ENCODE measurements at places on chromosomes 5 and 9.

DNA sequence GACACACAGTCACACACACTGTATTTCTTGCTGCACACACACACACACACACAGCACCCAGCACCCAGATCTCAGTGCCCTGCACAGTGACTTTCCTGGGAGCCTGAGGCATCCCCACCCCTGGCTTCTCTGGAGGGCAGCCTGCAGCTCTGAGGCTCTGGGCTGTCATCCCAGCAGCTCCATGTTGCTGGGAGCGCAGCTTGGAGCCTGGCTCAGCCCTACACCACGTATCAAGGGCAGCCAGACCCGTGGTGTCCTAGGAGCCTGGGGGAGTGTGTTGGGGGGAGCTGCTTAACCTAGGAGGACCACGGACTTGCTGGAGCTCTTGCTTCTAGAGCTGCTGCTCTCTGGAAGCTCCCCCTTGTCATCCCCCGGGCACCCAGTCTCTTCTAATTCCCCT is 5.2 kb downstream of the IER5L start:
- DNase-seq: no peak

GRCh38 chr9:98955259-98955658 is 11.6 kb downstream of the COL15A1 start:
- DNase-seq: no peak

- no peak for DNase-seq
Measured at GRCh38 chr5:15929611-15930263, 249.9 kb downstream of the MARCHF11 start.

- DNase-seq: no peak
Measured at GRCh38 chr9:125375820-125376219, 114.2 kb downstream of the GAPVD1 start.

DNA sequence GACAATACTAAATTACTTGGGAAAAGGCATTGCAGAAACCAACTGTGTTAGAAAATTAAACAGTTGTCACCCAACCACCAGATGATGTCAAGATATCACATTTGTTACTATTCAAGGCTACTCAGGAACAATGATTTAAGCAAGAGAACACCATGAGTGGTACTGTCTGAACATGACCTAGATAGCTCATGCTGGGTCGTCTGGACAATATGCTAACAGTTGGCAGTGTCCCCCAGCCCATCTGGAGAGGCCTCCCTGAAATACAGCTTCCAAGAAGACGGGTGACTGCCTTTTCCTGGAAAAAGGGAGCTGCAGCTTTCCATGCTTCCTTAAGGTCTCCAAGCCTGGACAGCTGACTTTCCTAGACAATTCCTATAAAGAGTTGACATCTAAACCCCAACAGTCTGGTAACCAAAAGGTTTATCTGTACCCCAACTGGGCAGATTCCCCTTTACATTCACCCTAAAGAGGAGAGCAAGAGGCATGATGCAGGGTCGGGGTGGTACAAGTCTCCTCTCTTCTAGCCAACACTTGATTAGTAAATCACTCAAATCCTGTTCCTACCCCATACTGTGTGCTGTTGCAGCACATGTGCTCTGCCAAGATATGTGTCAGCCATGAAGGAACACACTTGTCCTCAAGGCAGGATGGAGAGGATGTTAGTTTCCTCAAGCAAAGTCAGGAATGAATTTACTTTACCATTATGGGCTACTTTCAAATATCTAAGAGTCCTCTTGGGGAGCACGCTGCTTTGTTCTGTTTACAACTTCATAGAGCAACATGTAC is 433.0 kb downstream of the PDE4D start:
- DNase-seq: no peak

- no peak for DNase-seq
Measured at GRCh38 chr9:8895861-8896224, 1096.3 kb upstream of the DMAC1 start.

DNA sequence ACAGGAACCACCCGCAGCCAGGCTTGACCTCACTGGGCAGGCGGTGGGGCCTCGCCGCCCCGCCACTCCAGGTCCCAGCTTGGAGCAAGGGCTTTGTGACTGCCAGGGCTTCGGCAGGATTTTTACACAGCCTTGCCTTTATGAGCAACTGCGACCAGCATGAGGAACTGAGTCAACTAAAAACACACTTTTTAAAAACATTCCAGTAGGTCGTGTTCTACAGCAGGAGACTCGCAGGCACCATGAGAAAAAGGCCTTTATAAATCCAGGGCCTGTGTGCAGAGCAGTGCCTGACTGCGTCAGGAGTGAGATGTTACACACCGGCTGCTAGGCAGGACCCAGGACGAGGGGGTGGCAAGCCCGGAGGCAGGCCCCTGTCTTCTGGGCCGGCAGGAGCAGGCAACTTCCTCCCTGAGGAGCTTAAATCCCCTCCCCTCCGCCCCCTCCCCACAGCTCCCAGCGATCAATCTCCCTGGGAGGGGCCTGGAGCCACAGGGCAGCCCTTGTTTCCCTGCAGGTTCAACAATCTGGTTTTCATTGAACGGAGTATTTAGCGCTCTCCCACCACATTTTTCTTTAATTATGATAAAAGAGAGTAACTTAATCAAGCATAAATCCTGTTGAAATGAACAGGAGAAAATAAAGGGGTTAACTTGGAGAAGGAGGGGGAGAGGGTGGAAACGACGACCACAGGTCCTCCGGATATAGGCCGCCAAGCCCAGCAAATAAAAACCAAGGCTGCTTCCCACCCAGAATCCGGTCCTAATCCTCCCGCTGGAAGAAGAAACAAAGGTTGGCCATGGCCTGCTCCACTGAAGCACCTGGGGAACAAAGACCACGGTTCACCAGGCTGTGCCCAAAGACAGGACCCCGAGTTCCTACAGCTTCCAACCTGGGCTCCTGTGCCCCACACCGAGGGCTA is 92.5 kb downstream of the ROR2 start:
- no peak for DNase-seq

GRCh38 chr5:59992206-59992605 is 98.7 kb upstream of the PDE4D start:
- no peak for DNase-seq

- no peak for DNase-seq
Measured at GRCh38 chr5:2851895-2852294, 100.4 kb upstream of the IRX2 start.

DNA sequence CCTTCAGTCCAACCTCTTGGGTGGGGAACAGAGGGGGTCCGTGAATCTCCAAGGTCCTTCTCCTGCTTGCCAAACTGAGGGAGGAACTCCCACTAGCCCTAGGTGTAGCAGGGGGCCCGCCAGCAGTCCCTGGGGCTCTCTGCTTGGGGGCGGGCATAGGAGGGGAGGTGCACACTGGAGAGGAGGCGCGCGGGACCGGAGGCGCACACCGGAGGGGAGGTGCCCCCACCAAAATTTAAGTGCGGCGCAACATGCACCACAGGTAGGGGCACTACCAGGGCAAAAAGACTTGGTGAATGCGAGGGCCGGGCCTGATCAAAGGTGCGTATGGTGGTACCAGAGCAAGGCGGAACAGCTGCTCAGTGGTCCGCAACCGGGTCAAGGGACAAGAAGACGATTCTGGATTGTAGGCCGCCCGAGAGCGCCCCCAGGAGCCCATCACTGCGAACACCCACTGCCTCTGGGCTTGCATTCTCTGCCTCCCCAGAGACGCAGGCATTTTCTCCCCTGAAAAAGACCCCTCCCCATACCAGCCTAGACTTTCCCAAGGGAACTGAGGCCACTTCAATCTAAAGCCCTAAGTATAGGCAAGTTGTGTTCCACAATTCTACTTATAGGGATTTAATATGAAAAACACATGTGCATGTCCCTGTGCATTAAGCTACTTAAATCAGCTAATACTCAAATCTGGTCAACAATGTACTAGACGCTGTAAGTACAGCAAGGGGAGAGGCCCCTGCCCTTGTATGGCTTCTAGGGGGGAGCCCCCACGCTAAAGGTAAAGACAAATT is 50.6 kb downstream of the TGFBI start:
- no peak for DNase-seq
